Bronchial epithelial cell (primary cell): ENCODE measurements at places on chromosomes 3 and 15. TPM values are rescaled to one million over a fixed set of nuclear protein-coding genes. Genes with fewer than 3 reads are reported as not detected.

The C3orf85 gene
- not detected in 2 replicates for total RNA-seq

The GABRR3 gene
- total RNA-seq, result not detected in 2 replicates

The ZWILCH gene
- total RNA-seq, result 6.1 and 8.2 TPM in 2 replicates

The PSMD2 gene
- total RNA-seq, result 507 and 526 TPM in 2 replicates

The GOLGA8R gene
- 0.53 and 2.8 TPM in 2 replicates for total RNA-seq

The CPNE9 gene
- not detected in 2 replicates for total RNA-seq

The IMPG2 gene
- under 0.01 and 0.13 TPM in 2 replicates for total RNA-seq

The PDZRN3 gene
- total RNA-seq, result 0.77 and 0.79 TPM in 2 replicates

The MYZAP gene
- total RNA-seq, result 2.4 and 4.2 TPM in 2 replicates

The SPTSSB gene
- 3.9 and 6.3 TPM in 2 replicates for total RNA-seq

The ARL6 gene
- total RNA-seq, result 2.6 and 3.6 TPM in 2 replicates

The SEMA7A gene
- total RNA-seq, result 4.0 and 5.3 TPM in 2 replicates

The GPR27 gene
- total RNA-seq, result 0.38 and 0.53 TPM in 2 replicates

The BCHE gene
- total RNA-seq, result 0.26 and 0.51 TPM in 2 replicates

The PPM1L gene
- total RNA-seq, result 3.2 and 7.3 TPM in 2 replicates
